DMS153 (cell line): ENCODE measurements at places on chromosomes 3 and 15.
A peak's percentile ranks its signal among the peaks of the same experiment; 100 is the strongest.

DNA sequence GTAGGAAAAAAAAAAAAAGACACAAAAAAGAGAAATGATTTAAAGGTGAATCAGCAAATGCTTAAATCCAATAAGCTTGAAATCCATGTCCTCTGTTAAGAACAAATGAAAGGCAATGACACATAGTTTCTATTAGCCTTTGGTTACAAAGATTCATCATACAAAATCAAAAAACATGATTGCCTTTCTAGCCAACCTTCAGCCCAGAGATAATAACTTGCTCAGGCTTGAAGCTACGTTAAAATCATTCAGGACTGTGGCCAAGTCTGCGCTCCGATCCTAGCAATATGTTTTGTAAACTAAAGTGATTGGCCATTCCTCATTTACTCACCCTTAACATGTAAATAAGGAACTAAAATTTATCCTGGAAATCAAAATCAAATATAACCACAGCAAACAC is 556.7 kb downstream of the FGF12 start:
- no peak for DNase-seq

GRCh38 chr3:89455240-89455639 is 347.8 kb downstream of the EPHA3 start:
- no peak for DNase-seq

GRCh38 chr3:185648396-185648795 is 62.3 kb downstream of the SENP2 start:
- no peak for DNase-seq

- DNase-seq = no peak
These were observed 262.5 kb downstream of the PLOD2 start for GRCh38 chr3:145898487-145898886.

DNA sequence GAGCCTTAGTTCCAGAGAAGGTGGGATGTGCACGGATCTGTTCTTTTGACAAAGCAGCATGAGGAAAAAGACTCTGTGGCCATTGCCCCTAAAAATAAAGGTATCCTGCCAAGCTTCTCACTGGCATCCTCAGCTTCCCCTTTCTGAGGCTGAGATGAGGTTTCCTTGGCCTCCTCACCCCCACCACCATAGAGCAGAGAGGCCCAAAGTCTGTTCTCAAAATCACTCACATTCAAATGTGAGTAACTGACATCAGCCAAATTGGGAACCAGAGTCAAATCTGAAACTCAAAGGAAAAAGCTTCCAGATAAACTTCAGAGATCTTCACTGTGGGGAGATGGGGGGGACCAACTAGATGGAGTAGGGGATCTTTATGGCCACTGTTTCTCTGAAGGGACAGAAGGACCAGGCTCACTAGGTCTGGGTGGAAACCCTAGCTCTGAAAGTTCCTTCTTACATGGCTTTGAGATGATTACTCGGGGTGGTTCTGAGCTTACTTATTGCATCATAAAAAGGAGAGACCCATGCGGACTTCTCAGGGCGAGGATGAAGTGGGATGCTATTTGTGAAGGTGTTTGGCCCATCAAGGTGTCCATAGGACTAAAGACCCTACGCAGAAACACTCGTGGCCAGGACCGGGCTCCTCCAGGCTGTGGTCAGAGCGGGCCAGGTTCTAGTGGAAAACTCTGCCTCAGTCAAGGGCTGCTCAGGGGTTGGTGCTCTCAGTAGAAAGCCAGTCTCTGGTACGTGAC is 61.5 kb upstream of the MEF2A start:
- DNase-seq = no peak

- no peak for DNase-seq
These were observed 269.2 kb upstream of the CNTN3 start for GRCh38 chr3:74883690-74884089.

DNA sequence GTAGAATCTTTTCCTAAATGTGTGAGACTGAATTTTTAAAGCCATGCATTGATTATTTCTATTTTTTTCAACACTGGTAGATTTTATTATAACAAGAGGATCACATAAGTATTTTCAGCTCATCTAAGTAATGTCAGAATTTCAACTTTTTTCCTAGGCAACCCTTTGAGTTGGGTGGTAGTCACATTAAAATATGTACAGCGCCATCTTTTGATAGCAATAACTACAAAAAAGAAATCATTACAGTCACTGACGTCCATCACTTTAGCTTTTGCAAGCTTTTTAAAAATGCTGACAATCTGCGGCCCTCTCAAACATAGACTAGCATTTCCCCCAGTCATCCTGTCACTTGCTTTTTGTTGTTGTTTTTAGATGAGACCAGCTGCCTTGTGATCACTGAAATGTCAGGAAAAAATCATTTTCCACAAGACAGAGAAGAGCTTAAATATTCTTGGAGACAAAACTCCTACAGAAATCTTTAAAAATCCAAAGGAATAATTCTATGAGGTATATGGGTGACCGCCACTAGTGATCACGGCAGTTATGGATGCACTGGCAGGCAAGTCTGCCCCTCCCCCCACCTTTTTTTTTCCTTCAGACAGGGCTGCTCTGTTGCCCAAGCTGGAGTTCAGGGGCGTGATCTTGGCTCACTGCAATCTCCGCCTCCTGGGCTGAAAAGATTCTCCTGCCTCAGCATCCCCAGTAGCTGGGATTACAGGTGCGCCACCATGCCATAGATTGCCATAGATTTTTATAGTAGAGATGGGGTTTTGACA is 384.0 kb upstream of the KCNMB2 start:
- DNase-seq = no peak

DNA sequence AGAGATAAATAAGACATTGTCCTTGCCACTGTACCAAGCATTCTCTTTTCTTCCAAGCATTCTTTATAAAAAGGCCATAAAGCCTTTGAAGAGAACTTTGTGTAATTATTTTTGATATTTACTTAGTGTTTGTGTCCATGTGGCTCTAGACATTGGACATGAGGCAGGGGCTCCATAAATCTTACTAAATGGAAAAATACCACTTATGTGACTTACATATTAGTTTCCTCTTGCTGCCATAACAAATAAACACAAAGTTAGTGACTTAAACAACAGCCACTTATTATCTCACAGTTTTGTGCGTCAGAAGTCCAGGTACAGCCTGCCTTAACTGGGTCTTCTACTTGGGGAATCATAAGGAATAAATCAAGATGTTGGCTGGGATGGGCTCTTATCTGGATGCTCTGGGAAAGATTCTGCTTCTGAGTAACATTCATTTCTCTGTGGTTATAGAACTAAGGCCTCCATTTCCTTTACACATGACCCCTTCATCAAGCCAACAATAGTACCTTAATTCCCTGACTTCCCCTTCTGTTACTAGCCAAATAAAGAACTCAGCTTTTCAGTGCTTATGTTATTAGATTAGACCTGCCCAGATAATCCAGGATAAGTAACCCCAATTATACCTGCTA is 59.9 kb upstream of the COL8A1 start:
- DNase-seq = no peak

DNA sequence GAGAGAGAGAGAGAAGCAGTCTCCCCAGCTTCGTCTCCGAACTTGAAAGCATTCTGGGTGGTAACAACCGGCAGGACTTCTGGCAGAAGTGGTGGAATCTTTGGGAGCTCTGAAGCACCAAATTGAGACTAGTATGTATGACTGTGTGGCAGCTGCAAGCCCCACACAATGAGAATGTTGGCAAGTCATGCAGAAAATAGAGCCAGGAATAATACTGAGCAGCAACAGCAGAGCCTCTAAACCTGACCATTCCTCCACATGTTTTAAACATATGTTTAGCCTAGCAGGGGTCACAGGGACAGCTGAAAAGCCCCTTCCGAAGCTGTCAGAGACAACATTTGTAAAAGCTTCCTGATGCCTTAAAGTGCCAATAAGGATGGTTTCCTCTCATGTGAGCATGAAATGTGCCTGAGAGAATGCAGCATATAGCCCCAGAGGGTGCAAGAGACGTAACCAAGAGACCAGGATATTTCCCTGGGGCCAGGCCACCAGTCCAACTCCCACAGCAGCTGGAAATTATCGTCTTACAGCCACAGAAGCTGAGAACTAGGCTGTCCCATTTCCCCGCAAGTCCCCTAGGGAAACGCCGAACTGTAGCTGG is 178.6 kb upstream of the CCDC54 start:
- no peak for DNase-seq

DNA sequence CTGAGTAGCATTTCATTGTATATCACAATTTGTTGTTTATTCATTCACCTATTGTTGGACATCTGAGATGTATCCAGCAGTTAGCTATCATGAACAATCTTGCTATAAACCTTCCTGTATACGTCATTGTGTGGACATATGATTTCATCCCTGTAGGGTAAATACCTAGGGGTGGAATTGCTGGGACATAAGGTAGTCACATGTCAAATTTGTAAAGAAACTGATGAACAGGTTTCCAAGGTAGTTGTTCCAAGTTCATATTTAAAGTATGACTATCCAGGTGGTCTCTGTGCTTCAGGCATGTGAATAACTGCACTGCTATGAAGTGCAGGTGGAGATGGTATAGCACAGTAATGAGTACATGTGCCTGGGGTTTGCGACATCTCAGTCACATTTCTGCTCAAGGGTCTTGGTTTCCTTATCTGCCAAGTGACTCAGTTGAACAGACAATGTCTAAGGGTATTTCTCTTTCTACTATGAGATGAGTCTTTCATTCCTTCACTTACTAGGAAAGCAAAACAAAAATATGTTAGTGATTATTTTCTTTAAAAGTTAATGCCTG is 229.0 kb upstream of the HES1 start:
- no peak for DNase-seq

GRCh38 chr3:122100591-122101463 is 45.7 kb downstream of the CD86 start:
- no peak for DNase-seq

GRCh38 chr3:39965997-39966396 is 156.6 kb downstream of the MYRIP start:
- no peak for DNase-seq

DNA sequence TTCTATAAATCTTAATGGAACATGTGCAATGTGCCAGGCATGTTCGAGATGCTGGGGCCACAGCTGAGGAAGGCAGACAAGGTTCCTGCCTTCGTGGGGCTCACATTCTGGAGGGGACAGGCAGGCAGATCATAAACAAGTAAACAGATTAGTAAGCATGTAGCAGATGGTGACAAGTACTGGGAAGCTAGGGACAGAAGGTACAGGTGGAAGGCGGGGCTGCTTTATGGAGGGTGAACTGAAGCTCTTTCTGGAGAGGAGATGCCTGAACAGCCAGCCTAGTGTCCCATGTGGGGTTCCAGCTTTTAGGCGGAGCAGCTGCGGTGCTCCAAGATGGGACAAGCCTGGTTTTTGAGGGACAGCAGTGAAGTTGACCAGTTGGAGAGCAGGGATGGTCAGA is 74.7 kb upstream of the SNRK start:
- DNase-seq = no peak

DNA sequence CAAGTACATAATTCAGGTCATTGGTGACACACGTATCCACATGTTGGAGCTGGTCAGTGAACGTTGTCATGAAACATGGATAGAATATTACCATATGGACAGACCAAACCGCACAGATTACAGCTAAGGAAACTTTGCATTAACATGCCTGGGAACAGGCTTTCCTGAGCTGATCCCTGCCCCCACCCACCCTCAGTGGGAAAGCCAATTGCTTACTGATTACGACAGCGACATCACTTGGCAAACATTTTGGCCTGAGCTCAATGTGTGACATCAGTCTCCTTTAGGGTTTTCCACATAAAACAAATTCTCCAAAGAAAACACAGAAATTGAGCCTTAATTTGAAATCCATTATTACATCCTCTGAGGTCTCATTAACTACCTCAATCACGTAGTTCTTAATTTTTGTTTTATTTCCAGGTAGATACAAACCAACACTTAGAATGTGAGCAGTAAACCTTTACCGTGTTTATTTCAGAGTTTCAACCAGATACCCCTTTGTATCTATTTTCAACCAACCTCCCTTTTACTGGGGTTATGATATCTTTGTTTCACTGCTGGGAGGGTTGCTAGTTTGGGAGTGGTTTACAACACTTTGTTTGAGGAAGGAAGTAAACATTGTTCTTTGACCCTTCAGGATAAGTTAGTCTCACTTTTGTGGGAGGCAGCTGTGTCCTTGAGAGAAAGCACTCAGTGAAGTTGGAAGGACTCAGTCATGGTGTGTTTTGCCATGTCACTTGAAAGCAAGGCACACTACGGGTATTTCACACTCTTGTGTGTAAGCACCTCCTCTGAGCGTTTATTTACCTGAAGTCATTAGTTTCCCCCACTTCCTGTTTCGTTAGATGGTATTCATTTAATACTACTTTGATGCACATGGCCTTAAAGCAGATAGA is 103.1 kb downstream of the CMSS1 start:
- DNase-seq = peak; percentile 46

DNA sequence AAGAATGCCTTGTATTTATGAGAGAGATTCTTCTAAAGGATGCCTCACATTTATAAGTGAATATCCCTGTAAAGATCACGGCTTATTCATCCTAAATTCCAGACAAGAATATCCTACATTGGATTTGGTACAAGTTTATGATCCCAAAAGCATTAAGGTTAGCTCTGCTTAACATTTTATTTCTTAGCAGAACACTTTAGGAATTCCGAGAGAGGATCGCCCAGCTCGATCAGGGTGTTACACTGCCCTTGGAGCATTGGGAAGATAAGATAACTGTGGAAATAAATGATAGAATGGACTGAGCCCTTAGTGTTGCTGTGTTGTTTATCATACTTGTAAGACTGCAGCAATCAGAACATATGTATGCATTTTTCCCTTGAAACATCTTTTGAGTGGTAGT is 223.0 kb upstream of the CDIN1 start:
- no peak for DNase-seq

DNA sequence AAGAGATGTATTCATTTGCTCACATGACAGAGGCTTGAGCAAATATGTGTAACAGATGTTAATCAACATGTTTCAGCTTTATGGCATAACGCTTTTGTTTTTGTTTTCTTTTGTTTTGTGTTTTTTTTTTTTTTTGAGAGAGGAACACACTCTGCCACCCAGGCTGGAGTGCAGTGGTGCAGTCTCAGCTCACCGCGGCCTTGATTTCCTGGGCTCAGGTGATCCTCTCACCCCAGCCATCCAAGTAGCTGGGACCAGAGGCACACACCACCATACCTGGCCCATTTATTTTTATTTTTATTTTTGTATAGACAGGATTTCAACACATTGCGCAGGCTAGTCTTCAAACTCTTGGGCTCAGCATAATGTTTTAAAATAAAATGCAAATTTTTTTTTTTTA is 1504.4 kb upstream of the CADM2 start:
- DNase-seq = no peak

- DNase-seq = no peak
These were observed 37.6 kb downstream of the PIAS1 start for GRCh38 chr15:68091743-68092142.
